Stimulated activated CD4-positive, alpha-beta T cell treated with anti-CD3 and anti-CD28 coated beads, Interleukin-12 subunit alpha, Interleukin-12 subunit beta, amount 100 ng/mL, for 24 hours (primary cell): ENCODE measurements at places on chromosomes 11 and 22.

GRCh38 chr11:119782006-119782738 lies 53.2 kb upstream of the NECTIN1 start:
- DNase-seq: no peak

DNA sequence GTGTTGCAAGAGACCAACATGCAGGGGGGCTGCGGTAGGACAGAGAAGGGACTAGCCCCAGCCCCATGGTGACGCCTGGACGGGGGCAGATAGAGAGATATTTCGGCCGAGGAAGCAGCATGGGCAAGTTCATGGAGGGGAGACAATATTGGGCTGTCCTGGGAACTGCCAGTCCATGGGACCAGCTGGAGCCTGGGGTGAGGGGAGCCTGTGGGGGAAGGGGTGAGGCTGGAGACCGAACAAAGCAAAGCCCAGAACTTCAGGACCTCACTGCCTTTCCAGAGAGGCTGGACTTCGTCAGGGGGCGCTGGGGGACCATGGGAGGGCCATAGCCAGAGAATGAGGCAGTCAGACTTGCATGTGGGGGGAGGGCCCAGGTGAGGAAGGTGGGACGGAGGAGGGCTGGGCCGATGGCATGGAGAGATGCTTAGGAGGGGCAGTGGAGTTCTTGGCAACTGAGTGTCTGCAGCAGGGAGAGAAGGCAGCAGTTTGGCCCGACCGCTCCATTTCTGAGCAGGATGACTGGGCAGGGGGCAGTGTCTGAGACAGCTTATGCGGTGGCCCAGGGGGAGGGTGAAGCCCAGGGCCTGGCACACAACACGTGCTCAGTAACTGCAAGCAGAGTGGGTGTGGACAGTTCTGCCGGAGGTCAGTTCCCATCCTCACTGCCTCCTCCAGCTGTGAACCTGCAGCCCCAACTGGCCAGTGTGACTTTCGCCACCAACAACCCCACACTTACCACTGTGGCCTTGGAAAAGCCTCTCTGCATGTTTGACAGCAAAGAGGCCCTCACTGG lies 712 bp downstream of the UPK3A start:
- no peak for DNase-seq

GRCh38 chr11:92628401-92629292 lies 340.8 kb upstream of the MTNR1B start:
- no peak for DNase-seq

DNA sequence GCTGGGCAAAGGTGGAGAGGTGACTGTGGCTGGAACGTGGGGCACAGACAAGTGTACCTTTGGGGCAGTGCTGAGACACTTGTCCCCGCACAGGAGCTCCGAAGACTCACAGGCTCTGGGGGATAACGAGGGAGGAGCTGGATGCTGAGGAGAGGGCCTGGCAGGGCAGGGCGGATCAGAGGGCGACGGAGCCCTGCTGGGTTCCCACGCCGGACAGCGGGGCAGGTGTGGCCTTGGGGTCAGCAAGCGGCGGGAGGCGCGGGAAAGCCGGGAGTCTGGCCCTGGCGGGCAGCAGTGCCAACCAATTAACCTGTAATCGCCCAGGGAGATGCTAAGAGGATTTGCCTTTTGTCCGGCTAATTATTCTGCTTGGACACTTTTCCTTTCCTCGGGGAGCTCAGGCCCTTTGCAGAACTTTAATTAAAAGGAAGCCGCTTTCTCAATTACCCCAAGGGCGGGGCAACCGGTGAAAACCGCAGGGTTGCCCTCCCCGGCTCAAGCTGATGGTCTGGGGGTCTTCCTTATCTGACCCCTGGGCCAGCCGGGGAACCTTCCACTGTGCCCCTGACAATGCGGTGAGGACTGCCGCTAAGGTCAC lies 71.5 kb downstream of the WNT7B start:
- no peak for DNase-seq

- DNase-seq: no peak
Measured at GRCh38 chr11:45596571-45596970, 68.9 kb downstream of the CHST1 start.

- DNase-seq: no peak
Measured at GRCh38 chr11:31643857-31644256, 134.3 kb downstream of the ELP4 start.

DNA sequence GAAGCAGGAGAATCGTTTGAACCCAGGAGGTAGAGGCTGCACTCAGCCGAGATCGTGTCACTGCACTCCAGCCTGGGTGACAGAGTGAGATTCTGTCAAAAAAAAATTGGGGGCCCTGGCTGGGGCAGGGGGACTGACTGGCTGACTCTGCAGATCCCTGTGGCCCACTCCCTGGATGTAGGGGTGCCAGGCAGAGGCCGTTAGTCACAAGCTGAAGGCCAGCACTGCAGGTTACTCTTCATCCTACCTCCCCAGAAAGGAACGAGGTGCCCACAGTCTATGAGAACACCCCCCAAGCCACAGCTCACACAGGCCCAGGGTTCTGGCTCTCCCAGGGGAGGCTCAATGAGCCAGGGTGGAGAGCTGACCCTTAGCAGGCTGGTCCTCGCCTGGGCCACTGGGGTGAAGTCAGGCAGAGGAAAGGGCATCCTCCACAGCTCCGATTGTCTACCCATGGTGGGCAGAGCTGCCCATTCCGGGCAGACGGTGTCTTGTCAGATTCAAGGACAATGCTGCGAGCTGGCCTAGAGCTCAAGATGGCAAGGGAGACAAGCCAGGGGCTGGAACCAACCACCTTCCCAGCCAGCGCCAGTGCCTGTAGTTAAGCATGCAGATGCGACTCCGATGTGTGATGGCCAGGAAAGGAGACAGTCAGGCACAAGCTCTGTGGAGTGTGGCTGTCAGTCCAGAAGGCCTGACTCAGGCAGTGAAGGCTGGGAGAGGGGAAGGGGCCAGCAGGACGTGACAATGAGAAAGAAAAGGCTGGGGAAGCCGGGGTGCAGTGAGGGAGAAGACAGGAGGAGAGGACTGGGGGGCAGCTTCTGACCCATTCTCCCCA lies 12.4 kb downstream of the C11orf24 start:
- no peak for DNase-seq

- no peak for DNase-seq
Measured at GRCh38 chr11:92892802-92893684, 76.4 kb upstream of the MTNR1B start.

DNA sequence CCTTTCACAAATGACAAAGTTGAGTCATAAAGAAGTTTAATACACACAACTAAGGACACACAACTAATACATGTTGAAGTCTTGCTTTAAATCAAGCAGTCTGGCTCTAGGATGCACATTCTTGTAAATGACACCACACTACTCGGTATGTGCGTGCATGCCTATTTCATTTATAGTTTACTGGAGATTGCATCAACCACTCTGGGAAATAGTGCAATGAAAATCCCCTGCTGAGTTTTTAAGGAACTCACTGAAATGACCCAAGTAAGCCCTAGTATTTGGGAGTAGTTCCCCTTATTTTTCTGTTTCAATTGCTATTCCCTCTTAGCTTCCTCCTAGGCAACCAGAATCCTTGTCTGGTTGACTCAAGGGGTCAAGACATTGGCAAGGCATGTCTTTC lies 160.2 kb upstream of the LARGE1 start:
- no peak for DNase-seq

DNA sequence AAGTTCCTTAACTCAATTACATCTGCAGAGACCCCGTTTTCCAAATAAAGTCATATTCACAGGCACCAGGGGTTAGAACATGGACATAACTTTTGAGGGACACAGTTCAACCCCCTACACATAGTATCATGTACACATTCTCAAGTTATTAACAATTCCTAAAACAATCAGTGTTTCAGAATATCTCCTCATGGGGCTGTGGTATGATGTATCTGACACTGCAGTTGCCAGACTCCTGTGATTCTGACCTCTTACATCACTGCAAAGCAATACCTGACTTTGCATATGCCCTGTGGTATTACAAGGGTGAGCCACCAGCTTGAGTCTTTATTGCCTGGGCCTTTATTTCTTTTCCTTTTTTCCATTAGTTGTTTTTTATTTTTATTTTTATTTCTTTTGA lies 141.7 kb downstream of the COMMD9 start:
- no peak for DNase-seq

- no peak for DNase-seq
Measured at GRCh38 chr11:14541192-14541947, 21.2 kb upstream of the PSMA1 start.

DNA sequence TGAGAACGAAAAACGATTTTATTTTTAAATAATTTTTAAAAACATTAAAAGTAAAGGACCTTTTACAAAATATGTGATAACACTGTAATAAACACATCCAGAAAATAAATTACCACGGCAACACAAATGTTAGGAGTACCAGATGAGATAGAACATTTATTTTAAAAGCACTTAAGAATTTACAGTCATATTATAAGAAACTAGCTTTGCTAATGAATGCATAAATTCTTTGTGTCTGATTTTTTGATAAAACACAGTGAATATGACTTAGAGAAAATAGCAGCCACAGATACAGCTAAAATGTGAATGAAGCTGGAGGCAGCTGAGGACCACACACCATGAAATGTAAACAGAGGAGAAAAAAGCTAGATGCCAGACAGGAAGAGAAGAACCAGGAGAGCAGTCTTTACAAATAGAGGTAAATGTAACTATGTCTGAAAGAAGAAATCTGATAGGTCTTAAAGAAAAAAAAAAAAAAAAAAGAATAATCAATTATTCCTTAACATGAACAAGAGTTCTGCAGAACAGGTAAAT lies 14.6 kb downstream of the CCDC34 start:
- no peak for DNase-seq

- DNase-seq: no peak
Measured at GRCh38 chr22:24968066-24968561, 15.6 kb downstream of the KIAA1671 start.

GRCh38 chr11:95035316-95035715 lies 10.3 kb downstream of the KDM4E start:
- no peak for DNase-seq

- DNase-seq: no peak
Measured at GRCh38 chr11:59479906-59480305, 6.8 kb downstream of the OR4D10 start.

DNA sequence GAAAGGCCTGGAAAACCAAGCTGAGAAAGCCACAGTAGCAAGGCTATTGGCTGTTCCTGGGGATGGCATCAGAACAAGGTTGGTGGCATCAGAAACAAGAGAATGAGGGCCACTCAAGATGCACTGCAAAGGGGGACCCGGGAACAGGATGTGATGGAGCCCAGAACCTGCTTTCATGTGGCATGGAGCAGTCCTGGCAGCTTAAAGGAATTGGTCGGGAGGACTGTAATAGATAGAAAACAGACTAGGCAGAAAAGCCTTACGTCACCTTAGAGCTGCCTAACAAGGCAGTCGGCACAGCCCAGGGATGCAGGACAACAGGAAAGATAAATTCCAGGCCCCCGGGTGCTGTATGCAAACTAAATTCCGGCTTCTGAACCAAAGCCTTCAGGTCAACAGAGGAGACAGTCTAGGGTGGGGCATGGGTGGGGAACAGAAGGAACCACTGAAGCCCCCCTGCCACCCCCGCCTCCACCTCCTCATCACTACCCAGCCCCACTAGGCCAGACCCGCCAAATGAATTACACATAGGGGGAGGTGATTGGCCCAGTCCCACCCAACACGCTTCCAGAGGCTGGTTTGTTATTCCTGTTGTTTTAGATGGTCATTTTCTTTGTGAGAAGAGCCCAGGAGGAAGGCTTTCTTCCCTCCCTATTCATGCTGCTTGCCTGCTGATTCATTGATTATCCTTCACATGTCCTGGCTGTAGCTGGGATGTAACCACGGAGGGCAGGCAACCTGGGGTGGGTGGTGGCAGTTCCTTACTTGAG lies 25.7 kb upstream of the LRRC55 start:
- no peak for DNase-seq

- no peak for DNase-seq
Measured at GRCh38 chr11:34890812-34891211, 25.4 kb downstream of the APIP start.

- no peak for DNase-seq
Measured at GRCh38 chr11:130150790-130151189, 8.8 kb upstream of the ST14 start.

DNA sequence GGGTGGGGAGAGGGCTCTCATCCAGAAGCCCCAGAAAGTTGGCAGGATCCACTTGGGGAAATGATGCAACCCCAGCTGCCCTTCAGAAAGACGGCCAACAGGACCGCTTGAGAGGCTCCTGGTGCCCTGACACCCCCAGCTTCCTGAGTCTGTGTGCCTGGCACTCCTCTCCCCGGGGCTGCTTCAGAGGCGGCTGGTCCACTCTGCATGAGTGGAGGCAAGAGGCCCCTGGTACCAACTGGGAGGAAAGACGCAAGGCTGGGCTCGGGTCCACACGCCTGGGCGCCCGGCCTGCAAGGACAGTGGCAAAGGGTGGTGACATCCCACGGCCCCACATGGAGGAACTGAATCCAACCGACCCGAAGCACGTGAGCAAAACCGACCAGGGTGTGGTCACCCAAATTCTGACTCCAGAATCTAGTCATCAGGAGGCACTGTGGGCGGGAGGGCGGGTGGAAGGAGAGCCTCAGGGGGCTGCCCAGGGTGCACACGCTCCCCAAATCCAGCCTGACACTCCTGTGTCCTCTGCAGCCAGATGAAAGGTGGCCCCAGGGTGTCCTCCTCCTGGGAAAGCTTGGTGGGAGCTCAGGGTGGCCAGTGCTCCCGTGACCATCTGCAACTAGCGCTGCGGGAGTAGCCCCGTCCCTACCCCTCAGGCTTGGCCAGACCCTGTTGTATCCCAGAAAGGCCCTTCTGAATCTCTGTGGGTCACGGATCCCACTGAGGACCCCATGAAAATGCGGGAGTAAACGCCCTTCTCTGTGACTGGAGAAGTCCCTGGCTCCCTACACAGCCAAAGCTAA lies 3.7 kb downstream of the RNH1 start:
- no peak for DNase-seq

GRCh38 chr11:128814856-128815705 lies 52.0 kb downstream of the KCNJ1 start:
- no peak for DNase-seq

- no peak for DNase-seq
Measured at GRCh38 chr11:18501629-18502028, 25.1 kb downstream of the TSG101 start.

DNA sequence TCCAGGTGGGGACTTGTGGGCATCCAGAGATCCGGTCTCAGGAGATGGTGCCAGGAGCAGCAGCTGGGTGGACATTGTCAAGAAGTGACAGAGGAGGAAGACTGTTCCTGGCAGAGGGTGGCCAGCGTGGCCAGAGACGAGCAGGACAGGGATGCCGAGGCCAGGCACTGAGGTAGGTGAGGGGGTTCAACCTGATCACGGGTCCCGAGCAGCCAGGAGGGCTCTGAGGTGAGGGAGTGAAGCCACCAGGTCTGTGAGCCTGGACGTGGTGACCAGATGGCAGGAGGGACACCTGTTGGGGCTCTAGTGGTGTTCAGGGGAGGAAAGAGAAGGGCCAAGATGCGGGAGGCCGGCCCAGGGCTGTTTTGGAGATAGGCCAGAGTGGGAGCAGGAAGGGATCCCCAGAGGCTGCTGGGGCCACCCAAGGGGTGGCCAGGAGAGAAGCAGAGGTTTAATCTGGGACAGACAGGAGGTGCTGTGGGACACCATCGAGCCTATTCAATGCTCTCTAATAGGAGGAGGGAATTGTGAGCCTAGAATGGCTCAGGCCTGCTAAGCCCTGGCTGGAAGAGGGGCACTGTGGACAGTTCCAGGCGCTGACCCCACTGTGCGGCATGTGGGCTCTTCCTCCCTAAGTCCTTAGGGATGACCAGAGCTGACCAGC lies 6.3 kb downstream of the PPM1F start:
- DNase-seq: no peak

- no peak for DNase-seq
Measured at GRCh38 chr11:121669422-121669821, 216.7 kb upstream of the SORL1-AS1 start.
